ENCODE measurements at places on chromosomes 1 and 21.

- DNase-seq: peak; percentile 61
Measured at GRCh38 chr1:225813214-225813964, 3.5 kb downstream of the EPHX1 start.

- no peak for DNase-seq
Measured at GRCh38 chr1:1197551-1198422, 8.6 kb downstream of the TNFRSF18 start.

- DNase-seq: no peak
Measured at GRCh38 chr1:179807691-179808485, 64.8 kb downstream of the FAM163A start.

GRCh38 chr1:64122588-64122987 lies 80.8 kb upstream of the UBE2U start:
- no peak for DNase-seq

GRCh38 chr1:233045588-233045987 lies 95.2 kb downstream of the NTPCR start:
- peak; percentile 46 for DNase-seq

DNA sequence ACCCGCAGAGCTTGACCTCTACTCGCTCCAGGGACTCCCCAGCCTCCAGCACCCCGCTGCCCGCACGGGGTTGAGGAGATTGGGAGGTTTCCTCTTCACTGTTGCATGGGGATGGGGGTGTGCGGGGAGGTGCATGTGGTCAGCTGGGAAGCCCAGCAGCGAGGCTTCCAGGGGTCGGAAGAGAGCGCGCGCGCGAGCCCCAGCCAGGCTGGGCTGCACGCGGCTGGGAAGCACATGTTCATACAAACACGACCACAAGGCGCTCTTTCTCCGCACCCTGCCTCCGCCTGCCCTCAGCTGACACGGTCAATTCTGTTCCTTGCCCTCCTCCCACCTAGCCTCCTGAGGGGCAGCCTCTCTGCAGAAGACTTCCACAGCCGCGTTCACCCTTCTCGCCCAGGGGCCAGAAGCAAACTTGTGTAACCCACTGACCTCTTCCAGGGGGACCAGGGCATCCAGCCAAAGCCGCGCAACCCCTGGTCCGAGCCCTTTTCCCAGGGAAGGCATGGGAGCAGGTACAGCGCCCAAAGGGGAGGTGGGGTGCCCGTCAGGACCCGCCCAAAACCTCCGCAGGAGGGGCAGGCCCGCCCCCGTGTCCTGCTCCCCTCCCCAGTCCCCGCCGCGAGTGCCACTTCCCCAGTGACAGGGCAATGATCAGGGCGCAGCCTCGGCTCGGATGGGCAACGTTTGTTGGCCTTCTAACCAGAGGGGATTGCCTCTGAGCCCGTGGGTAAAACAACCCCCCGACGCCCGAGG lies 1.3 kb downstream of the COL24A1 start:
- no peak for DNase-seq

- peak; percentile 21 for DNase-seq
Measured at GRCh38 chr1:168321945-168322344, 41.3 kb downstream of the TBX19 start.

DNA sequence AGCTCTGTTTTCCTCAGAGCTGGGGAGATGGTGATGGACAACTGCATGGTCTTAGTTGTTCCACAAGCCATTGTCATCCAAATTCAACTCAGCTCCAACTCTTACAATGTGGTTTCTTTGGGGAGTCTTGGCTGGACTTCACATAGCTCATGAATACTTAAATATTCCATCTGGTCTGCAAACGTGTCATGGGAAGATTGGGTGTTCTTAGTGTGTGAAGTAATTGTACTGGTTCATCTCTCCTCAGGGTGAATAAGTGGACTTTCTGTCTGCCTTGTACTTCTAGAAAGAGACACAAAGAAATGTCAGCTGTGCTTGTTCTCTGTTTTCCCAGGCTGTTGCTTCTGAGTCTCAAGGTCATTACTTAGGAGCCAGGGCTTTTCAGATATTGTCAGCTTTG lies 106.6 kb downstream of the VPS13D start:
- no peak for DNase-seq

GRCh38 chr21:31405604-31406003 lies 61.5 kb upstream of the TIAM1 start:
- peak; percentile 88 for DNase-seq

GRCh38 chr1:197841883-197842553 lies 60.4 kb upstream of the C1orf53 start:
- DNase-seq: no peak

DNA sequence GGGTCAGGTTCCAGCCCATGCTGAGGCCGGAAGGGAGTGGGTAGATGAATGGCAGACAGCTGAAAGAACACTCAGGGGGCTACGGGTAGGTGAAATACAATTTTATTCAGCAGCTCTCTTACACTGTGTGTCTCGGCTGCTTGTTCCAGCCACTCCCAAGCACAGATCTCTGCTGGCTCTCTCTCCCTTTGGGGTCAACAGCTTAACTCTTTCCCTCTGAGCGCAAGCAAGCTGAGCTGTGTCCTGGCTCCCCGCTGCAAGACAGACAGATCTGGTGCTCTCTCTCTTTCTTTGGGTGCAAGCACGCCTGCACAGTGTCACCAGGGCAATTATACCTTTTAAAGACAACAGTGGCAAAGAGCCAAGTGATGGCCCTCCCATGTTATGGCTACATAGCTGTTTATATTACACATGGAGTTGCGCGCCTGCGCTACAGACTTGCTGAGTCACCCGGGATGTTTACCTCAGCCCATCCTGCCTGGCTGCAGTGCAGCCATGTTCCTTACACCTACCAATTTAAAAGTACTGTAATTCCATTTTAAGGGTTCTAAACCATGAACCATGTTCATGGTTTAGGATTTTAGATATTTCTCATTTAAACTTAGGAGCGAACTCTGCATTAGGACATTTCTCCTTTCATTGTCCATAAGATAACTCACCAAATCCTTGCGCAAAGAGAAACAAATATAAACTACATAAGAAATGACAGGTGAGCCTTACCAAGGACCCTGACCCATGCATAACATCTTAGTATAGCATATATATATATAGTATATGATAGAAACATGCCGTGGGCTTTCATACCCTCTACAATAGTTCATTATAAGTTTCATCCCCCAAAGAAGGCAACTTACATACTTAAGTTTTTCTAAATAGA lies 396.5 kb downstream of the SMYD3 start:
- DNase-seq: peak; percentile 22

- DNase-seq: no peak
Measured at GRCh38 chr1:21910558-21911204, 26.4 kb downstream of the HSPG2 start.

DNA sequence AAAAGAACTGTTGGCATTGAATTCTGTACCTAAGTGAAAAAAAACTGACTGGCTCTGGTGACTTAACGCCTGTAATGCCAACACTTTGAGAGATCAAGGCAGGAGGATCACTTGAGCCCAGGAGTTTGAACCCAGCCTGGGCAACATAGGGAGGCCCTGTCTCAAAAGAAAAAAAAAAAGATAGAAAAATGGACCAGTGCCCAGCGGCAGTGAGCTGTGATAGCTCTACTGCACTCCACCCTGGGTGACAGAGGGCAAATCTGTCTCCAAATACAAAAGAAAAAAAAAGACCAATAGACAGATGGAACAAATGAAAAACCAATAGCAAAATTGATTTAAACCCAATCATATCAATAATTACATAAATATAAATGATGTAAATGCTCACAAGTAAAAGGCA lies 674 bp upstream of the AKR7A3 start:
- DNase-seq: no peak

GRCh38 chr21:41567901-41568510 lies 60.0 kb upstream of the TMPRSS2 start:
- no peak for DNase-seq

GRCh38 chr1:98468111-98468717 lies 193.3 kb upstream of the SNX7 start:
- DNase-seq: peak; percentile 60

GRCh38 chr1:204782118-204782700 lies 88.5 kb upstream of the NFASC start:
- no peak for DNase-seq

DNA sequence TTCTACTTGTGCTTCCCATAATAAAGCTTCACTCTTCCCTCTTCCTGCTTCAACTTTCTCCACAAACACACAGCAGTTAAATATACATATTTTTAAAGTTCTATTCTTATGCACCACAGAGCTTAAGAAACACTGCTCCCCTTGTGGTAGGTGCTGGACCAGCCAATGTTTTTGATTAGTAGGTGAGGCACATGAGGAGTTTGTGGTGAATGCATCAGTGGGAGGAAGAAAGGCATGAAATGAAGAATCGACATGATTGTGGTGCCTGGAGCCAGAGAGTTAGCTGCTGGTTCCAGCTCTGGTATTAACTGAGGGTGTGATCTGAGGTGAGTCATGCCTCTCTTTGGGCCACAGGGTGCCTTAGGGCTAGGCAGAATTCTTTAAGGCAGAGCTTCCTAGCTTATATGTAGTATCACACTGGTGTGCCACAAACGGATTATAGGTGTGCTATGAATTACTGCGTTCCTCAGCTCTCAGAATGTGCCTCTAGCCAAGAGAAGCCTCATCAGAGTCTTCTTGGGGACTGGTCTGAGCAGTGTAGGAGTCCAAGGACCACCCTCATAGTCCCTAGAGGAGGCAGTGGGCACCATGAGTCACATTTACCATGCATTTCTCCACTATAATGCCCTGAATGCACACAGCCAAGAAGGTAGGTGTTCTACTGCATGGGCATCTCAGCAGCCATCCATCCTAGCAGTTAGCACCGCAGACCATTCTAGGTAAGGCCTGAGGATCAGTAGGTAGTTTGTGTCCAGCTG lies 97.4 kb upstream of the SGIP1 start:
- no peak for DNase-seq

- DNase-seq: no peak
Measured at GRCh38 chr1:162929177-162929576, 68.2 kb upstream of the CCDC190 start.

DNA sequence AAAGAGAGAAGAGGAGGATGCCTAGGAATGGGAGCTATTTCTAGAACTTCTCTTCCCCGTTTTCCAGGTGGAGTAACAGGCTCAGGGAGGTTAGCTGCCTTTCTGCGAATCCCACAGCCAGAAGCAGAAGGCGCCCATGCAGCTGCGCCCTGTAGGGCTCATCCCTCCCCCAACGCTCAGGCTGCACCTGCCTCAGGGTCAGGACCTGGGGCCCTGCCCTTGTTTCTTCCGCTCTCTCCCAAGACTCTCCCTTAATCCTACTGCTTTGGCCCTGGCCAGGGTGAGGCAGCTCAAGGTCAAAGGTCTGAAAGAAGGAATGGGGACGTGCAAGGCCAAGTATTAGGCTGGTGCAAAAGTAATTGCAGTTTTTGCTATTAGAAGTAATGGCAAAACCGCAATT lies 30.5 kb upstream of the PADI2 start:
- DNase-seq: no peak

DNA sequence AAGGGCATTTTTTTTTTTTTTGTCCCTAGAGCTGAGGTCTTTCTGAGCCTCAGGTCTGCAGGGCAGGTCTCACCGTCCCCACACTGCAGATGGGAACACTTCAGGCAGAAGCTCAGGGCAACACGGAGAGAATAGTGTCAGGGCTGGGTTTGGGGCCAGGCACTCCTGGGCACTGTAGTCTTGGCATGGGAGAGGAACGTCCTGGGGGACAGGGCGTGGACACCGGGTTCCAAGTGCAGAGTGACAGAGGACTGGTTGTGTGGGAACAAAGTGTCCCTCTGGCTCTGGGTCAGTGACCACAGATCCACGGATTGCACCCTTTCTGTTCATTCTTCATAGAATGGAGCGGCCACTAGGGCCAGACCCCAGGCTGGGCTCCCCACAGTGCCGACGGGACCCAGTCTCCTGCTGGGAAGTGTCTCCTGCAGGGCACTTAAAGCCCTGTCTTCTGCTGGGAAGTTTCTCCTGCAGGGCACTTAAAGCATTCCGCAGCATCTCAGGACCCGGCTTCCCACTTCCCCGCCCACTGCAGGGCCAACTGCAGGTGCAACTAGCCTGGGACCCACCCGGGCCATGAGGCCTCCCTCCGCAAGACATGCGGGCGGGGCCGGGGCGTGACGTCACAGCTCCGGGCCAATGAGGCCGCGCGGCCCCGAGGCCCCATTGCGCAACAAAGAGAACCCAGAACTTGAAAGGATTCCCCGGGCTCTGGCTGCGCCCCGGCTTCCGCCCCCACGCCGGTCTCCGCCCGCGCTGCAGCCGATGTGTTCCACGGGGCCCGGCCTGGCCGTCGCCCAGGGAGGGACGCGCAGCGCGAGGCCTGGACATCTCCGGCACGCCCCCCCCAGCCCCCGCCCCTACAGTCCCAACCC lies 1.2 kb downstream of the GPR153 start:
- DNase-seq: peak; percentile 86

GRCh38 chr1:18549906-18550305 lies 69.2 kb downstream of the KLHDC7A start:
- peak; percentile 70 for DNase-seq

GRCh38 chr1:87170931-87171598 lies 157.6 kb upstream of the LMO4 start:
- DNase-seq: no peak

- DNase-seq: no peak
Measured at GRCh38 chr21:36587388-36587787, 107.5 kb upstream of the CLDN14 start.

DNA sequence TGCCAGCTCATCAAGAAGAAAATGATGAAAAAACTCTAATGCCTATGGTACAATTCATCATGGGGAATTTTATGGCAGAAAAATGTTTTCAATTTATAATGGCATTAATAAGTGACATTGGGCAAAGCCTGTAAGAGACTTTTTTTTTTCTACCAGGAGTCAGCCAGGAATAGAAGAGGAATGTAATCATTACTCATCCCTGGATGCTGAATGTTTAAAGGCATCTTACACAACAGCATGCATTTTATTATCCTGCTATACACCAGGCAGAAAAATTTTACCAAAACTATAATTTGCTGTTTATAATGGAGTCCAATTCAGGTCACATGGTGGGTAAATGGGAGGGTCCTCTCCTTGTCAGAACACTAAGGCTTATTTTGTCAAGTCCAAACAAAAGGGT lies 189.9 kb upstream of the BEND5 start:
- no peak for DNase-seq

GRCh38 chr1:26288311-26288941 lies 8.5 kb downstream of the SH3BGRL3 start:
- no peak for DNase-seq

DNA sequence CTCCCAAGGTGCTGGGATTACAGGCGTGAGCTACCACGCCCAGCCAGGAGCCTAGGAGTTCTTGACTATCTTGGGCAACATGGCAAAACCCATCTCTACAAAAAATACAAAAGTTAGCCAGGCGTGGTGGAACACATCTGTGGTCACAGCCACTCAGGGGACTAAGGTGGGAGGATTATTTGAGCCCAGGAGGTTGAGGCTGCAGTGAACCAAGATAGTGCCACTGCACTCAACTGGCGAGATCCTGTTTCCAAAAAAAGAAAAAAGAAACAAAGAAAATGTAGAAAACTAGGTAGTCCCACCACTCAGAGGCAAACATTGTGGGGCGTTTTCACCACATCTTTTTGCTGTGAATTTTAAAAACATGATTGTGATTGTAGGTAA lies 141.3 kb downstream of the ZZZ3 start:
- no peak for DNase-seq

DNA sequence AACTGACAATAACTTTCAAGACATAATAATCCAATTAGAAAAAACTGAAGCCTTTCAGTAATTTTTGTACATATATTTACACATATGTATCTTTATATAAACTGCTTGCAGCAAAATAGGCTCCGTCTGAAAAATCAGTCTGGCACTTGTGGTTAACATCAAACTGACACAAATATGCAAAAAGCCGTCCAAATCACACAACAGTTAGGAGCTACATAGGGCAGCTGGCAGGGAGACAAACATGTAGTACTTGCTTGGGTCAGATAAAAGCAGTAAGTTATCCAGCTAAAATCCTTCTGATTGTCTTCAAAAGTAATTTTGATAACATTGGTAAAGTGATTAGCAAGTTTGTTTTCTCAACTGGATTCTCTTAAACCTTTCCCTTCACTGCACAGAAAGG lies 14.7 kb upstream of the GUCA2A start:
- DNase-seq: no peak
